ENCODE measurements at places on chromosomes 6 and 20.

DNA sequence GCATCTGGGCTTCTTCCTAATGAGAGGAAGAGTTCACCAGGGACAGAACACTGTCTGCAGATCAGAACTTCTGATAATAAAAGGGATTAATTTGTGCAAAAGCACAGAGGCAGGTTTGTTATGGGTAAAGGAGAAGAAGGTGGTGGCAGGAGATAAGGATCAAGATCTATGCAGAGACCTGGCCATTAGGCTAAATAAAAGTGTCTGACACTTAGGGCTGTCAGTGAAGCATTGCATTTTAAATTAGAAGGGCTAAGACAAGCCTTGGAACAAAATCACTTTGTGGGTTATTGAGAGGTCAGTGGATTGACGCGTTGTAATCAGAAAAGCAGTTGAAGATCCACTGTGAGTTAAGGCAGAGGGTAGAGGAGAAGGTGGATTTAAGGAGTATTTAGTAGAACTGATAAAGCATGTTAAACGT lies 76.8 kb downstream of the MAP3K4 start:
- DNase-seq, result no peak

- no peak for DNase-seq
Observed at GRCh38 chr6:108768792-108769524, 79.3 kb upstream of the ARMC2 start.

- DNase-seq, result no peak
Observed at GRCh38 chr6:163565140-163565539, 150.6 kb downstream of the QKI start.

- no peak for DNase-seq
Observed at GRCh38 chr6:53503060-53503459, 41.8 kb downstream of the GCLC start.

GRCh38 chr20:12815231-12815768 lies 193.5 kb upstream of the SPTLC3 start:
- no peak for DNase-seq

GRCh38 chr20:50588034-50588736 lies 78.0 kb downstream of the PTPN1 start:
- peak; percentile 72 for DNase-seq

GRCh38 chr6:164097551-164098398 lies 683.3 kb downstream of the QKI start:
- DNase-seq, result no peak
